ENCODE measurements at places on chromosomes 6 and 20. TPM values are rescaled to one million over a fixed set of nuclear protein-coding genes. Genes with fewer than 3 reads are reported as not detected.
A peak's percentile ranks its signal among the peaks of the same experiment; 100 is the strongest.

Gene HFE
- total RNA-seq = 10.5 TPM

Gene CAP2
- total RNA-seq = 4.2 TPM

Gene MAN1A1
- 118 TPM for total RNA-seq

Gene TMEM217
- total RNA-seq = 1.2 TPM

Gene PGC
- total RNA-seq = not detected

Gene MOG
- not detected for total RNA-seq

Gene PTCRA
- not detected for total RNA-seq

Gene PSORS1C1
- total RNA-seq = 2.1 TPM

Gene TMEM200A
- 5.3 TPM for total RNA-seq

Gene BMP6
- 8.1 TPM for total RNA-seq

Gene ULBP3
- 3.1 TPM for total RNA-seq

Gene SLC22A3
- 76.8 TPM for total RNA-seq

Gene XKR7
- not detected for total RNA-seq

Gene CPNE5
- 0.39 TPM for total RNA-seq

Gene OR12D3
- total RNA-seq = not detected

Gene CCR6
- not detected for total RNA-seq

Gene DSE
- 80.2 TPM for total RNA-seq

Gene NKAIN4
- 1.2 TPM for total RNA-seq

Gene MYLK2
- total RNA-seq = 1.3 TPM

Gene LTV1
- 16.4 TPM for total RNA-seq

DNA sequence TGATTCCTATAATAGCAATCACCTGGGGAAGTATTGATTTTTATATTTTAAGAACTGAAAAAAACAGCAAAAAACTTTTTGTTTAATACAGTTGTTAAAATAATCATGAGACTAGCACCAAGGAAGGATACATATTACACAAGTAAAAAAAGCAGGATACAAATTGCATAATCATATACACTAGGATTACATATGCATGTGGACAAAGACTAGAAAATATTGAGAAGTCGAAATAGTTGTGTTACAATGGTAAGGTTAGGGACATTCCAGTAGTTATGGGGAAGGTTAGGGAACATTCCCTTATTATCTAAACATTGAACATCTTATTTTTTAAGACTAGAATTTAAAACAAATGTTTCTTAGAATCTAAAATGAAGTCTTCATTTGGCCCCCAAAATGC lies 9.5 kb downstream of the NUS1 start:
- DNase-seq = no peak

- DNase-seq = no peak
Measured at GRCh38 chr6:163327921-163328320, 86.6 kb upstream of the QKI start.

GRCh38 chr20:21099751-21100577 lies 6.2 kb downstream of the LINC00237 start:
- DNase-seq = no peak

GRCh38 chr20:32559205-32559752 lies 25.9 kb downstream of the NOL4L start:
- no peak for DNase-seq

GRCh38 chr6:35048631-35049083 lies 92.5 kb downstream of the TCP11 start:
- DNase-seq = no peak

DNA sequence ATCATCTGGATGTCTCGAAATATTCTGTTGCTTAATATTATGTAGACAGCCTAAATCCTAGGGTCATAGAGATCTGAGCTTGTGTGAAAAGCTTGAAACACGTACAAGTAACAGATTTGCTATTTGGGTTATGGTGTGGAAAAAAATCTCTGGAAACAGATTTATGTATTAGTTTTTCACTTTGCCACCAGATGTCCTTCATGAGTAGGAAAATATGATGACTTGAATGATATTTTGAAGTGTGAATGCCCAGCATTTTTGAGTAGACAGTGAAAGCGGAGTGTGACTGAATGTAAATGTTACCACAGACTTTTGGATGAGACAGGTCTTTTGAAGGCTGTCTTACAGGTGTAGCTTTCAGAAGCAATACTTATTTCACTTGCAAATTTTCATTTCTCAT lies 4.2 kb upstream of the BMP6 start:
- no peak for DNase-seq

- no peak for DNase-seq
Measured at GRCh38 chr20:61434341-61434781, 182.3 kb downstream of the CDH4 start.

- DNase-seq = no peak
Measured at GRCh38 chr6:66628917-66629316, 921.9 kb upstream of the EYS start.

DNA sequence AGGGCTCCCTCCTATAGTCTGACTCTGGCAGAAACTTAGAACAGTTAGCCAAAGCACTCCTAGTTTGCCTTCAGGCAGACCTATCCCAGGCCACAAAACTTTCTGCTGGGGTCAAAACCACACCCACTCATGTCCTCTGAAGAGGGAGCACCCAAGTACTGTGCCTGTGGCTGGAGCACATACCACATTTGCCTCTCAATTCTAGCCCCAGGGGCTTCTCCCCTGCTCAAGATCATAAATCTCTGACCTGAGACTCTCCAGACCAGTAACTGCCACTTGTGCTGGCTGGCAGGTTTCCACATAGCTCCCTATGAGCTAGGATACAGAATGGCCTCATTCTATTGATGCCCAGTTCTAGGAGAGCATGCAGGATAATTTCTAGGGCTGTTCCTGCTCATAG lies 781.0 kb downstream of the EYS start:
- no peak for DNase-seq

DNA sequence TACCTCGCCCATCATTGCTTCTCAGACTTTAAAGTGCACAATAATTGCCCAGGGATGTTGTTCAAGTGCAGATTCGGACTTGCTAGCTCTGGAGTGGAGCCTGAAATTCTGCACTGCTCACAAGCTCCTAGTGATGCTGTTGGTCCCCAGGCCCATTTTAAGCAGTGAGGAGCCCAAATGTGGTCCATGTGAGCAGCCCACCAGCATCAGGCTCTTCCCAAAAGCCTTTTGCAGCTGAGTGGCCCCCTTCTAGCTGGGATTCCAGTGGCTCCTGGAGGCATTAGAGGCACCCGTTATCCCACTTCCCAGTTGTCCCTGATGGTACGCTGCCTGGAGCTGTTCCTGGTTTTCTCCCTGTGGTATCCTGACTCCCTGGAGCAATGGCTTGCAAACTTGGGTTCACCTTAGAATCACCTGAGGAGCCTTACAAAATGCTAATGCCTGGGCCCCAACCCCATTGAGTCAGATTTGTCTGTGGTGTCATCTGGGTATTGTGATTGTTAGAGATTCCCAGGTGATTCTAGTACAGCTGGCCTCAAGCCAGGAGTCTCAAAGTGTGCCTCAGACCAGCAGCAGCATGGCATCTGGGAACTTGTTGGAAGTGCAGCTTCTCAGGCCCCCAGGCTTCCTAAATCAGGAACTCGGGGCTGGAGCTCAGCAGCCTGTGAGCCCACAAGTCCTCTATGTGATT lies 186.9 kb upstream of the SLC24A3 start:
- no peak for DNase-seq

- DNase-seq = peak; percentile 69
Measured at GRCh38 chr6:41683523-41684310, 45.4 kb downstream of the MDFI start.

GRCh38 chr6:10363911-10364310 lies 51.0 kb downstream of the TFAP2A start:
- DNase-seq = no peak

GRCh38 chr20:575230-575629 lies 31.6 kb upstream of the CSNK2A1 start:
- no peak for DNase-seq

DNA sequence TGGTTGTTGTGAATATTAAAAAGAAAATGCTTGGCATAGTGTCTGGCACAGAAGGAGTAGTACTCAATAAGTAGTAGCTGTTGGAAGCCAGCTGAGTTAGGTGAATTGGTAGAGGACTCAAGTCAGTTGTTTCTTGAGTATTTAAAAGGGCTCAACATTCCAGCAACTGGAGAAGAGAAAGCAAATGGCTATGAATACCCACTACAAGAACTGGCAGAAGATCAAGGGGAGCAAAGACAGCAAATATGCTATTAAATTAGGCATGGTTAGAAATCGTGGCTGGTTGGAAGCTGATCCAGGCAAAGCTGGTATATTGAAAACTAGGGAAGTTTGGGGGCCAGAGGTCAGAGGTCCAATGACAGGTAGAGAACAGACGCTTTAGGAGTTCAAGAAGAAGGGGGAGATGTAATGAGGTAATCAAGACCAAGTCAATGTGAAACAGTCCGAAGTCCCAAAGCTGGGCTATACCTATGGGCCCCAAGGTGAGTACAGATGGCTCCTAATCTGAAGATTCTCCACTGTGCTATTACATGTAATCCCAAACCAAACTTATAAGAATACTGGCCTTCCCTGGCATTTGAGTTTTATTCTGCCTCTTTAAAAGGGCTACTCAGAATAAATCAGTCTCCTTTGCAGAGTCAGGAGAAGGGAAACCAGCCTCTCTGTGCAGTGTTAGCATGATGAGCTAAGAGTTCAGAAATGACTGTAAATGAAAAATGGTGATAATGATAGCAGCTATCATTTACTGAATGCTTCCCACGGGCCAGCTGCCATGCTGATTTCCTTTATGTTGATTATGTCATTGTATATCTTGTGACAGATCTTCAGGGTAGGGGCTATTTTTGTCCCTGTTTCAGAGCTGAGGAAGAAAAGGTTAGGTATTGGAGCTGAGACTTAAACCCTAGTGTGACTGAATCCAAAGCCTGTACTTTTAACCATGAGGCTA lies 122.3 kb downstream of the ANKS1A start:
- no peak for DNase-seq

DNA sequence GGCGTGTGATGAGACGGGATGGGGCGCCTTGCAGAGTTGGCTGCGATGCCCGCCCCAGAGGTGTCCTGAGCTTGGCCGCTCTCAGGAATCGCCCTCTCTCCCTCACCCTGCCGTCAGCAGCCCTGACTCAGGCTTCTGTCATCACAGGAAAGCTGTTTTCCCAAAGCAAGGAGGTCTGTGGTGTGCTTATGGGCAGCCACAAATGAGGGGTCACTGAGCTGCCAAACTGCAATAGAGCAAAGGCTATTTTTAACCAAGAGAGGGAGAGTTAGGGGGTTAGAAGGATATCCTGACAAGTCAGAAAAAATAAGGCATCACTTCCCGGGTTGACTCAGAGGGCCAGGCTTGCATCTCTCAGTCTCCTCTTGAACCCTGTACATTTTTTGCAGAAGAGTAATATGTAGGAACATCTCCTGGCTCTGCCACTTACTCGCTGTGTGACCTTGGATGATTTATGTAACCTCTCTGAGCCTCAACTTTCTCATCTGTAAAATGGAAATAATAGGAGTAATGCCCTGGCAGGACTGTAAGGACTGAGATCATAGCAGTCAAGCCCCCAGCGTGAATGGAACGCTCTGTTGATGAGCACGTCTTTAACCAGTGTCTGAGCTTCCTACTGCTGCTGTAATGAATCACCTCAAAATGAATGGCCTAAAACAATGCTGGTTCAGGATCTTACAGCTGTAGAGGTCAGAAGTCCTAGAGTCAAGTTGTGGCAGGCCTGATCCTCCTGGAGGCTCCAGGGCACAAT lies 181.9 kb downstream of the NFATC2 start:
- DNase-seq = no peak

- no peak for DNase-seq
Measured at GRCh38 chr20:17963114-17963897, 5.3 kb downstream of the SNX5 start.

GRCh38 chr6:21186479-21187055 lies 407.0 kb upstream of the SOX4 start:
- no peak for DNase-seq

DNA sequence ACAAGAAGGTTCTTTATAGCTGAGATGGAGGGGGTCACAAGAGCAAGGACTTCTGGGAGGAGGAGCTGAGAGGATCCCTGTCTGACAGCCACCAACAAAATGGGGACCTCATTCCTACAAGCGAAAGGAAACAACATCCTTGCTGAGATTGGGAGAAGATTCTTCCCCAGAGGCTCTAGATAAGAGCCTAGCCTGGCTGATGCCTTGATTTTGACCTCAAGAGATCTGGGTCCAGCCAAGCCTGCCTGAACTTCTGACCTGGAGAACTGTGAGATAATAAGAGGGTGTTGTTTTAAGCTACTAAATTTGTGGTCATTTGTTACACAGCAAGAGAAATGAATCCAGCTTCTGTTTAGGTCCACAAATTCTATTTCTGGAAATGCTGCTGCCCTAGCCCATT lies 75.4 kb upstream of the SLC4A11 start:
- DNase-seq = no peak

GRCh38 chr6:109393886-109394281 lies 11.6 kb upstream of the CD164 start:
- DNase-seq = no peak

GRCh38 chr6:166906376-166907044 lies 49.8 kb downstream of the RNASET2 start:
- no peak for DNase-seq

- peak; percentile 44 for DNase-seq
Measured at GRCh38 chr20:38343311-38344106, 2.8 kb upstream of the LBP start.

GRCh38 chr6:112307707-112308106 lies 39.4 kb upstream of the RFPL4B start:
- DNase-seq = no peak

- no peak for DNase-seq
Measured at GRCh38 chr6:161198783-161199460, 74.9 kb downstream of the AGPAT4 start.
